ENCODE measurements at places on chromosomes 2 and 18. TPM values are rescaled to one million over a fixed set of nuclear protein-coding genes. Genes with fewer than 3 reads are reported as not detected.
A peak's percentile ranks its signal among the peaks of the same experiment; 100 is the strongest.

GRCh38 chr2:240619506-240620148 lies 5.7 kb upstream of the GPR35 start:
- no peaks in the 10 kb centered on the region for H3K27me3 ChIP-seq
- no peak overlapping the region for H3K4me3 ChIP-seq
- no peaks in the 10 kb centered on the region for H3K4me1 ChIP-seq
- no peaks in the 10 kb centered on the region for H3K36me3 ChIP-seq
- DNase-seq, result no peak
- H3K27ac ChIP-seq, result no peak overlapping the region

DNA sequence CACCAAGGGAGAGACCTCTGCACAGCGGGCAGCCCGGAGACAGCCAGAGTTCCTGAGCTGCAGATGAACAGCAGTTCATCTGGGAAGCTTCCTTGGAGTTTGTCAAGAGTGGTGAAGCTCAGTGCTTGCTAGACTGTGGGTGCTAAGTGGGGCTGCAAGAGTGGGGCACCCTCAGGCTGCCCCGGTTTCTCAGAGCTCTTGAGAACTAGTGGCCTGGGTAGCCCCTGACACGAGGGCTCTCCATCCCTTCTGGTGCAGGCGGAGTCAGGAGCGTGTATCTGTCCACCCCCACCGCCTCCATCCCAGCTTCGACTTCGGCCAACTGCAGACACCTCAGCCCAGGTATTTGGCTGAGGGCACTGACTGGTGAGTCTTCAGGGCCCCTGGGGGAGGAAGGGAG lies 222.0 kb downstream of the LOXHD1 start:
- H3K4me3 ChIP-seq, result no peak overlapping the region
- no peaks in the 10 kb centered on the region for H3K27me3 ChIP-seq
- no peaks in the 10 kb centered on the region for H3K4me1 ChIP-seq
- H3K36me3 ChIP-seq, result peaks cover 20% of the 10 kb centered on the region

GRCh38 chr18:58671632-58672564 lies 633 bp downstream of the MALT1 start:
- H3K4me3 ChIP-seq, result peak overlapping the region; percentile 76
- DNase-seq, result peak; percentile 54
- peaks cover 9% of the 10 kb centered on the region for H3K4me1 ChIP-seq
- H3K27ac ChIP-seq, result peak overlapping the region; percentile 72

The CIB4 gene
- not detected for total RNA-seq

The DNMT3A gene
- 27.3 TPM for total RNA-seq

DNA sequence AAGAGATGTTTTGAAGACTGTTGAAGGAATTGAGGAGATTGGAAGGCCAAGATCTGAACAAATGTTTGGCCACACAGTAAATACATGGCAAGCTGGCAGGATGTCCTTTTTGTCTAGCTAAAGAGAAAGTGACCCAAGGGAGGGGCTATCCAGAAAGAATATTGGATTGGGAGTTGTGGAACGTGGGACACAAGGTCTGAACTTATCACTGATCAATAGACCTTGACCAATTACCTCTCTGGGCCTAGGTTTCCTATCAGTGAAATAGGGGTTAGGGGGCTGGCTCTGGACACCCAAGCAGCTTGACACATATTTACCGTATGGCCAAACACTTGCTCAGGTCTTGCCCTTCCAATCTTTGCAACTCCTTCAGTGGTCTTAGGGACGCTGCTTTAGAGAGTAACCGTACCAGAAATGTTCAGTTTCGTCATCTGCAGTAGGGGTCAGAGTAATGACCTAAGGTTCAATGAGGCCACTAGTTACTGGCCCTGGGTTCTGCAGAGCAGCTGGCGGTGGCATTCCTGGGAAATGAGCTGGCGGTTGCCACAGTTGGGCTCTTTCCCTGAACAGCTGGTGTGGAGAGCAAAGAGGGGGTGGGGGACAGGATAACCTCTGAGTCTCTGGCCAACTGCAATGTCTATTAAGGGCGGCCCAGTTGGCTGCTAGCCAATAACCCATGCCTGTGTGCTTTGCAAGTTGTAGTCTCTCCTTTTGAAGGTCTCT lies 70.1 kb upstream of the STPG4 start:
- DNase-seq, result peak; percentile 92
- H3K4me3 ChIP-seq, result no peak overlapping the region
- peak overlapping the region; percentile 83 for H3K27ac ChIP-seq
- H3K4me1 ChIP-seq, result peaks cover 45% of the 10 kb centered on the region

GRCh38 chr2:107263628-107264027 lies 377.7 kb upstream of the ST6GAL2 start:
- H3K27ac ChIP-seq, result no peak overlapping the region
- no peaks in the 10 kb centered on the region for H3K4me1 ChIP-seq
- no peaks in the 10 kb centered on the region for H3K36me3 ChIP-seq
- no peak overlapping the region for H3K4me3 ChIP-seq

- H3K27me3 ChIP-seq, result no peaks in the 10 kb centered on the region
- no peak for DNase-seq
- peaks cover 3% of the 10 kb centered on the region for H3K36me3 ChIP-seq
- no peak overlapping the region for H3K27ac ChIP-seq
- H3K4me1 ChIP-seq, result no peaks in the 10 kb centered on the region
These were observed 10.2 kb upstream of the GTF2A1L start for GRCh38 chr2:48607307-48608014.

DNA sequence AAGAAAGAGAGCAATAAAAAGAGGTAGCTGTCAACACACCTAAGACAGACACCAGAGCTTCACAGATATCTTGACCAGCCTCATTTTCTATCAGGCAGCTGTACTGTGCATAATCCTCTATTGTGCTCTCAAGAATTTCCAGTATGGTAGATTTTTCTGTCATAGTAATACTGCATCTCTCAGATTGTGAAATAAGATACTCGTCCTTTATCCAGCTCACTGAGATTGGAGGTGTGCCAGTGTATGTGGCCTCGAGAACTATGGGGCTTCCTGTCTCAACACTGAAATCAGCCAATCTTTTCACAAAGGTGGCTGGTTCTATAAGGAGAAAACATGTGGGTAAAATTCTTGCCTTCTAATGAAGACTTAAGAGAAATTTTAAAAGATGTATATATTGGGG lies 88.9 kb downstream of the TTN start:
- H3K4me3 ChIP-seq, result no peak overlapping the region
- H3K27ac ChIP-seq, result no peak overlapping the region
- H3K36me3 ChIP-seq, result peaks cover 45% of the 10 kb centered on the region

The ATP6V1B1 gene
- 0.62 TPM for total RNA-seq

- H3K4me1 ChIP-seq, result peaks cover 6% of the 10 kb centered on the region
- H3K27me3 ChIP-seq, result no peaks in the 10 kb centered on the region
- no peak overlapping the region for H3K4me3 ChIP-seq
- DNase-seq, result no peak
- no peak overlapping the region for H3K27ac ChIP-seq
These were observed 354.3 kb upstream of the ID2 start for GRCh38 chr2:8327371-8328100.

GRCh38 chr2:213271947-213272346 lies 12.3 kb upstream of the SPAG16 start:
- no peak overlapping the region for H3K27ac ChIP-seq
- no peaks in the 10 kb centered on the region for H3K36me3 ChIP-seq
- H3K27me3 ChIP-seq, result no peaks in the 10 kb centered on the region
- no peak for DNase-seq
- H3K4me1 ChIP-seq, result no peaks in the 10 kb centered on the region

DNA sequence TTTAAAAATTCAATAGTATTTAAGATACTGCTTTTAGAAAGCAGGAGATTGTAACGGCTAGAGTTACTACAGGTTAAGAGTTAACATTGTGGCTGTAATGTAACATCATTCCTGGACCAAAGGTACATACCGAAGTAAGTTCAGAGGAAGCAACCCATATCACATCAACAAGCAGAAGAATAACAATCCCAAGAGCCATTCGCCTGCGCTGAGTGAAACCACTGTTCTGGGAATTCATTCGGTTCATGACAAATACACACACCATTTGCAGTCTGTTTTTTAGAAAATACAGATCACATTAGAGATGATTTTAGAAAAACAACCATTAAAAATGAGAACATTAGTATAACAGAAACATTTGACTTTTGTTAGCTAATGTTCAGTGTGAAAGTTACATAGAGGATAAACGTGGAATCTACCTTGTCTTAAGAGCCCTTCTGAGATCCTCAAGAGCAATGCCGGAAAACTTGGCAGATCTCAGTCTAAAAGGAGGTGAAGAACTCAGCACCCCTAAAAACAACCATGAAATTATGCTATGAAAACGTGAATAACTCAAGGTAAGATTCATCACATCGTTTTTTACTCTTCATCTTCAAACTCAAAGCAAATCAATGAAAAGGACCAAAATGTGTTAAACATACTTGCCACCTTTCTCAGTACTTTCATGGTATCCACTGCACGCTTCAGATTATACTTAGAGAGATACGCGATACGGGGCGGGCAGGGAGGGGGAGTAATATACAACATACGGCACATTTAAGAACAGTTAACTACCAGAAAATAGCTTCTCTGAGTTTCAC lies 1.2 kb downstream of the SLC35F5 start:
- peak overlapping the region; percentile 84 for H3K4me3 ChIP-seq
- peaks cover 18% of the 10 kb centered on the region for H3K36me3 ChIP-seq
- DNase-seq, result no peak
- H3K4me1 ChIP-seq, result peaks cover 6% of the 10 kb centered on the region
- H3K27me3 ChIP-seq, result no peaks in the 10 kb centered on the region

GRCh38 chr18:67694787-67695186 lies 178.3 kb upstream of the DSEL start:
- DNase-seq, result no peak
- H3K27ac ChIP-seq, result no peak overlapping the region
- no peaks in the 10 kb centered on the region for H3K27me3 ChIP-seq
- no peaks in the 10 kb centered on the region for H3K4me1 ChIP-seq
- H3K4me3 ChIP-seq, result no peak overlapping the region

- H3K27me3 ChIP-seq, result no peaks in the 10 kb centered on the region
- H3K27ac ChIP-seq, result peak overlapping the region; percentile 10
- no peak for DNase-seq
- no peak overlapping the region for H3K4me3 ChIP-seq
These were observed 54.6 kb downstream of the ANKRD44 start for GRCh38 chr2:197256021-197256420.

The LRP2 gene
- total RNA-seq, result 0.13 TPM

DNA sequence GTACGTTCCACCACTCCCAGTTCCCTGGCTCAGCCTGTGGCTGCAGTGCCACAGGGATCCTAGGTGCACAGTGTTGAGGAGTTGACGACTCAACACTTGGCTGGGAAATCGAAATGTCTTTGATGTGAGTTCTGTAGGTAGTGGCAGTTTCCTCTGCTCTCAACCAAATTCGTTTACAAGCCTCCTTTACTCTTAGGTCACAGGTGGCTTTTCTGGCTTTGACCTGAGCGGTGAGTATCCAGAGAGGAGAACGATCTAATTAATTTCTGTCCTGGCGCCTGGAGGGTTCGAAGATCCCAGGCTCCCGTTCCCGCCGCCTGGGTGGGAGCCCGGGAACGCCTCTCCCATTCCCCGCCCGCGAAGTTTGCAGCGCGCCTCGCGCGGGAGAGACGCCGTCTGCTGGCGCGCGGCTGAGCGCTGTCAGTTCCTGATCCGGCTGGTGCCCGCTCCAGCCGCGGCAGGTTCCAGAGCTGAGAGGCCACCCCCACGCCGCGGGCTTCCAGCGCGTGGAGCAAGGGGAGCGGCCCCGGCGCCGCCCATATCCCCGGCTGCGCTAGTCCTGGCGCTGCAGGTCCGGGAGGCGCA lies at the start of gene LAMA3:
TSS of gene LAMA3 (plus strand) at position 423 of the 585 bp plus-strand sequence. CDS start 231 bp downstream, outside the sequence.
- DNase-seq, result peak; percentile 65
- peaks cover 13% of the 10 kb centered on the region for H3K4me1 ChIP-seq
- H3K36me3 ChIP-seq, result no peaks in the 10 kb centered on the region
- peak within 1 kb of the TSS; percentile 42 for H3K4me3 ChIP-seq

- H3K36me3 ChIP-seq, result no peaks in the 10 kb centered on the region
- no peak overlapping the region for H3K27ac ChIP-seq
- H3K4me3 ChIP-seq, result no peak overlapping the region
- no peak for DNase-seq
- peaks cover 4% of the 10 kb centered on the region for H3K27me3 ChIP-seq
These were observed 721.2 kb downstream of the GALR1 start for GRCh38 chr18:77970814-77971213.

DNA sequence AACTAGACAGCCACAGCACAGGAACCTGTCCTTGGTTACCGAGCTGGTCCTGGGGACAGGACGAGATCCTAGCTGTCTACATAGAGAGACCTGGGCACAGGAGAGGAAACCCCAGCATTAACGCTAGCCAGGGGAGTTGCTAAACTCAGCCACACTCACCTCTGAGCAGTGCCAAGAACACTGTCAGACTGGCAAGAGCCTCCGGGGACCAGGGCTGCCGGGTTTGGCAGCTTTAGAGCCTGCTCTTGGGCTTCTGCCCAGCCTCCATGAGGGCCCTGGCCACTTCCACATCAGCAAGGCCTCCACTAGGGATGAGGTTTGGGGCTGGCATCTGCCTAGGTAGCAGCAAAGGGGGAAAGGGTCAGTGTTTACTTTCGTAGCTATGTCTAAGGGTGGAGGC lies 6.7 kb downstream of the TMBIM1 start:
- H3K4me3 ChIP-seq, result no peak overlapping the region
- H3K4me1 ChIP-seq, result peaks cover 82% of the 10 kb centered on the region
- DNase-seq, result peak; percentile 54
- no peaks in the 10 kb centered on the region for H3K27me3 ChIP-seq
- H3K36me3 ChIP-seq, result peaks cover 21% of the 10 kb centered on the region

- H3K27me3 ChIP-seq, result peaks cover 94% of the 10 kb centered on the region
- no peak overlapping the region for H3K27ac ChIP-seq
- peak; percentile 38 for DNase-seq
- H3K4me1 ChIP-seq, result peaks cover 37% of the 10 kb centered on the region
- no peak overlapping the region for H3K4me3 ChIP-seq
- H3K36me3 ChIP-seq, result no peaks in the 10 kb centered on the region
These were observed 2.8 kb downstream of the ONECUT2 start for GRCh38 chr18:57437766-57438671.

The C1QL2 gene
- not detected for total RNA-seq

GRCh38 chr18:34514238-34514637 lies 195.9 kb upstream of the DTNA start:
- DNase-seq, result no peak
- H3K27me3 ChIP-seq, result no peaks in the 10 kb centered on the region
- H3K4me3 ChIP-seq, result no peak overlapping the region
- no peaks in the 10 kb centered on the region for H3K4me1 ChIP-seq
- no peaks in the 10 kb centered on the region for H3K36me3 ChIP-seq
- no peak overlapping the region for H3K27ac ChIP-seq

DNA sequence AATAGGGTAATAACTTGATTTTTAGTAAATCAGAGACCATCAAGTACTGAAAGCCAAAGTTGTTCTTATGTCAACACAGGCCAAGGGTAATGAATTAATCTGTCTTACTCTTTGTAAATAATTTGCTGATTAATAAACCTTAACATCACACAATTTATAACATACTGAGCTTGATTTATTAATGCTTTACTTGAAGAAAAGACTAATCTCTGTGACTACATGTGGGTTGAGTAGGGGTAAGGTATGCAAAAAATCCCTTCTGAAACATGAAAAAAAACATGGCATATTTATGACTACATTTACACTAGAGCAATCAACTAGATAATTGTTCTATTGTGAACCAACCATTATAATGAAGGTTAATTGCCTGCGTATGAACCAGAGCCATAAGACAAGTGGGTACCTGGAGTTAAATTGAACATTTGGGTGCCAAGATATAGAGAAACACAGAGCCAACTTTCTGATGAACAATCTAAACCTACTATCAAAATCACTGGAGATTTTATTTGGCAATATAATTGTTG lies 67.7 kb upstream of the GRB14 start:
- no peak for DNase-seq
- H3K4me3 ChIP-seq, result no peak overlapping the region
- H3K27me3 ChIP-seq, result no peaks in the 10 kb centered on the region
- no peak overlapping the region for H3K27ac ChIP-seq
